ENCODE measurements at places on chromosomes 12 and 14. TPM values are rescaled to one million over a fixed set of nuclear protein-coding genes. Genes with fewer than 3 reads are reported as not detected.

Gene C12orf42
- polyA plus RNA-seq, result not detected

Gene SIX6
- not detected for polyA plus RNA-seq

Gene CD69
- polyA plus RNA-seq, result not detected

DNA sequence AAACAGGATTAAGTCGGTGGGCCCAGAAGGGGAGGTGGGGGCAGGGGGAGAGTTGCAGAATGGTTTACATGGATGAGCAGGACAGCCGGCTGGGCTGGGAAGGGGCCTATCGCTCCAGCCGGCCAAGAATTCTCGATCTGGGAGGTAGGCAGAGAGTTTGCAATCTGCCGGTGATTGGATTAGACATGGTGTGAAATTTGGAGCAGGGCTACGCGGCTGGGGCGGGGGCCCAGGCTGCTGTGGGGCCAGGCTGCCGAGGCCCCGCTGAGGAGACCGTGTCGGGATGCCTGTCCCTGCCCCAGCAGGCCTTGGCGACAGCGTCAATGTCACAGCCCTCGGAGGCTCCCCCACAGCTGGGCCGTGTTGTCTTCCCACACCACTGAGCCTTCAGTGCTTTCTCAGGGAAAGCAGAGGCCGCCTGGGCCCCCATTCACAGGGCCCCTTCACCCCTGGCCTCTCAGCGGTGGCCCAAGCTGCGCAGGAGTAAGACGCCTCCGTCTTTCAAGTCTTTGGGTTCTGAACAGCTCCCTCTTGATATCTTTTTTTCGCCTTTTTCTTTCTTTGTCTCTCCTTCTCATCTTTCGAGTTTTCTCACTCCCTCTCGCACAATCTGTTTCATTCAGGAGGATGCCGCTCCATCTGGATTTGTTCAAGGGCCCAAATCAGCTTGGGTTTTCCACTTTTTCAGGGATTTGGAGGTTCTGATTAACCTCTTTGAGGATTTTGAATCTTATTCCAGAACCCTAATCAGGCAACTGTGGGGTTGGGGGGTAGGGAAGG lies 117.5 kb upstream of the PARP11 start:
- no peak for DNase-seq

- peak; percentile 47 for DNase-seq
Observed at GRCh38 chr12:113329022-113329790, 5.7 kb downstream of the SLC8B1 start.

DNA sequence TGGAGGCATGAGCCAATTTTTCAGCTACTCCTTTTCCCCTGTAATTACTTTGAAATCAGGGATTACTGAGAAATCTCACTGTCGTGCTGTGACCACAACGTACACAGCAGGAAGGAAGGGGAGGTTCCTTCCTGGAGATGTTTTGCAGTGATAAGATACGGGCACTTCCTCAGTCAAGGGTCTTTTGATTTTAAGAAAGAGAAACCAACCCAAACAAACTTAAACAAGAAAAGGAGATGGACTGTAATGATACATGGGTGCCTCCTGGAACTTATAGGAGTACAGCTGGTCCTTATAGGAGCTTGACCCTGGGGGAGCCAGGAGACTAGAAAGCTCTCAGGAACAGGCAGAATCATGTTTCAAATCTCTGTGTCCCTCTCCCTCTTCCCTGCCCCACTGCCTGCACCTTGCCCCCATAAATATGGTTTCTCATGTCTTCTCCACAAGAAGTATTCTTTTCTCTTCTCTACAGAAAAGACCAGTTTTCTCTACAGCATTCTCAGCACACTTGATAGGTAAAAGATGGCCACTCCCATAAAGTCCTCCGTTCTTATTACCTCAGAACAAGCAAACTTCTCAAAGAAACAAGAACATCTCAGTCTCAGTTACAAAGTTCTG lies 281.1 kb upstream of the AMIGO2 start:
- no peak for DNase-seq

Measured in A549 (cell line).